PC-9 (cell line): ENCODE measurements at places on chromosomes 7 and 10. TPM values are rescaled to one million over a fixed set of nuclear protein-coding genes. Genes with fewer than 3 reads are reported as not detected.
A peak's percentile ranks its signal among the peaks of the same experiment; 100 is the strongest.

GRCh38 chr7:51685794-51686193 is 369.2 kb upstream of the COBL start:
- H3K4me1 ChIP-seq: no peaks in the 10 kb centered on the region
- DNase-seq: no peak
- no peak overlapping the region for H3K4me3 ChIP-seq
- no peak overlapping the region for H3K27ac ChIP-seq
- peaks cover 10% of the 10 kb centered on the region; the same call in 1 of the 2 replicates for H3K27me3 ChIP-seq

GRCh38 chr10:6328699-6329423 is 126.1 kb downstream of the PFKFB3 start:
- no peaks in the 10 kb centered on the region for H3K36me3 ChIP-seq
- no peak overlapping the region for H3K27ac ChIP-seq
- H3K27me3 ChIP-seq: no peaks in the 10 kb centered on the region
- no peaks in the 10 kb centered on the region for H3K4me1 ChIP-seq
- DNase-seq: no peak

GRCh38 chr10:33487014-33487776 is 152.7 kb upstream of the NRP1 start:
- no peaks in the 10 kb centered on the region for H3K4me1 ChIP-seq
- no peaks in the 10 kb centered on the region for H3K36me3 ChIP-seq
- no peak overlapping the region for H3K4me3 ChIP-seq
- no peak for DNase-seq
- no peak overlapping the region for H3K27ac ChIP-seq

DNA sequence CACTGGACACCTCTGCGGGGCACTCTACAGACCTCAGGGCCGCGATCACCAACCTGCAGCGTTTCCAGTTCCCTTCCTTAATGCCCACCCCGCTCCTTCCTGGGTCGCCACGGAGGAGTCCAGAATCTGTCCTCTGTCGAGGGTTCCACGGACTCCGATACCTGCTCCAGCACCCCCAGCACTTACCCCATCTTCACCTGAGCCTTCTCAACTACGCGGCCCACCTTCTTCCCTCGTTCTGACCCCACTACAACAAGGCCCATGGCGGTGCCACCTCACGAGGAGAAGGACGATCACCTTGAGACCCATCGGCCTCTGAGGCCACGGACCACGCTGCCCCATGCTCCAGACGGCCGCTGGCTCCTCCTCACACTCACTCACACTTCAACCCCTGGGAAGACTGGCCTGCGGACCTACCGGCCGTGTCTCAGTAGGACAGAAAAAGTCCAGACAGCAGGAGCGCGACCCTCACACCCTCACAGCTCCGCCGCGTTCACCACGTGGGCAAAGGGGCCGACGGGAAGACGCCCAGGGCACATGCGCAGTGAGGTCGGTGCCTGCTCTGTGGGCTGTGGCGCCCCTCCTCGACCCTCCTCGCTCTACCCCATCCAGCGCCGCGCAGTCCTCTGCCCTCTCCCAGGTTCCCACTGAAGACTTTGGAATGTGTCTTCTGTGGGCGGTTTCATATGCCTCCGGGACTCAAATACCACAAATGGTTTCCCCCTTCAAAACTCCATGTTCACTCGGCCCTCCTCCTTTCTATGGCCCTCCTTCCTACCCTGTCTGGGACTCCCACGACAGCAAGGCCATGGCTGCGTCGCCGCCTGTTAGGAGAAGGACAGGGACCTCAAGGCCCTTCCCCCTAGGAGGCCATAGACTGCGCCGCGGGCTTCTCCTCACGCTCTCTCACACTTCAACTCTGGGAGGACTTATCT is 193.9 kb upstream of the PHF14 start:
- no peak for DNase-seq
- H3K4me3 ChIP-seq: no peak overlapping the region
- no peaks in the 10 kb centered on the region for H3K4me1 ChIP-seq
- H3K36me3 ChIP-seq: no peaks in the 10 kb centered on the region
- no peaks in the 10 kb centered on the region for H3K27me3 ChIP-seq
- H3K27ac ChIP-seq: no peak overlapping the region

- no peak for DNase-seq
- H3K4me1 ChIP-seq: no peaks in the 10 kb centered on the region; the same call in 1 of the 2 replicates
- no peak overlapping the region for H3K27ac ChIP-seq
- H3K4me3 ChIP-seq: no peak overlapping the region
These were observed 112.6 kb downstream of the ZPBP start for GRCh38 chr7:49980465-49980864.

GRCh38 chr10:114395366-114396022 is 8.8 kb downstream of the AFAP1L2 start:
- no peak overlapping the region for H3K27ac ChIP-seq
- no peaks in the 10 kb centered on the region for H3K27me3 ChIP-seq

- H3K36me3 ChIP-seq: no peaks in the 10 kb centered on the region
- H3K4me1 ChIP-seq: no peaks in the 10 kb centered on the region
- DNase-seq: no peak
- no peak overlapping the region for H3K27ac ChIP-seq
These were observed 156.5 kb downstream of the WDR37 start for GRCh38 chr10:1212571-1213141.

- no peaks in the 10 kb centered on the region for H3K27me3 ChIP-seq
- DNase-seq: peak; percentile 98
- H3K36me3 ChIP-seq: no peaks in the 10 kb centered on the region; the same call in 1 of the 2 replicates
- H3K4me1 ChIP-seq: peaks cover 66% of the 10 kb centered on the region
- no peak overlapping the region for H3K4me3 ChIP-seq
- H3K27ac ChIP-seq: peak overlapping the region; percentile 87
These were observed 51.0 kb upstream of the OSBPL3 start for GRCh38 chr7:25031007-25031406.

- DNase-seq: no peak
- H3K27ac ChIP-seq: no peak overlapping the region
- H3K4me1 ChIP-seq: no peaks in the 10 kb centered on the region
- no peaks in the 10 kb centered on the region for H3K27me3 ChIP-seq
These were observed 78.4 kb downstream of the IQUB start for GRCh38 chr7:123455965-123456470.

GRCh38 chr7:82007315-82007714 is 237.5 kb upstream of the HGF start:
- H3K36me3 ChIP-seq: no peaks in the 10 kb centered on the region
- no peaks in the 10 kb centered on the region for H3K27me3 ChIP-seq
- no peak for DNase-seq
- H3K4me1 ChIP-seq: no peaks in the 10 kb centered on the region

- H3K4me3 ChIP-seq: no peak overlapping the region
- no peaks in the 10 kb centered on the region for H3K36me3 ChIP-seq
- no peak for DNase-seq
- no peaks in the 10 kb centered on the region for H3K27me3 ChIP-seq
These were observed 254.3 kb downstream of the CDK14 start for GRCh38 chr7:90850471-90850870.

GRCh38 chr10:23725548-23725947 is 286.7 kb downstream of the OTUD1 start:
- no peak overlapping the region for H3K27ac ChIP-seq
- H3K4me1 ChIP-seq: no peaks in the 10 kb centered on the region
- H3K27me3 ChIP-seq: no peaks in the 10 kb centered on the region
- no peak overlapping the region for H3K4me3 ChIP-seq
- H3K36me3 ChIP-seq: no peaks in the 10 kb centered on the region
- no peak for DNase-seq

DNA sequence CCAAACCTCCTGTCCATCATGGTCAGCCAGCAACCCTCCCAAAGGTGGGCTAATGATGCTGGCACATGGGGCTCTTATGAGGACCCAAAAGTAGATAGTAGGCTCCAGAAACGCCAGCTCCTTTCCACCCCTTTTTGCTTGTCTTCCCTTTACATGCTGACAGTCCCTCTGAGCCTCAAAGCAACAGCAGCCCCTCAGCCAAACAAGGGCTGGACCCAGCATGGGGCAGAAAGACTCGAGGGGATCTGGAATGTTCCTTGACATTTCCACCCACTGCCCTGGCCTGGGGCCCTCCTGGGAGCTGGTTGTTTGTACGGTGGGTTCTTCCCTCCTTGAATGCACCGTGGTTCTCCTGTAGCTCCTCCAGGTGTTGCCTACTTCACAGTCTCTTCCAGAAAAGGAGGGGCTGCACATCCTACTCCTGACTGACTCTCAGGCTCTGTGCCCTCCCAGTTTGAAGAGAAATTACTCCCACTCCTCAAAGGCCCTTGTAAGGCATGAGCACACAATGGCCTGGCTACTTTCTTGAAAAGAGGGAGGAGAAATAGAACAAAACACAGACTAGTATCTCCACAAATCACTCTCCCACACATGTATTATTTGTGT is 21.5 kb upstream of the NUDCD3 start:
- H3K27me3 ChIP-seq: no peaks in the 10 kb centered on the region
- DNase-seq: no peak
- H3K27ac ChIP-seq: no peak overlapping the region
- no peaks in the 10 kb centered on the region for H3K36me3 ChIP-seq

DNA sequence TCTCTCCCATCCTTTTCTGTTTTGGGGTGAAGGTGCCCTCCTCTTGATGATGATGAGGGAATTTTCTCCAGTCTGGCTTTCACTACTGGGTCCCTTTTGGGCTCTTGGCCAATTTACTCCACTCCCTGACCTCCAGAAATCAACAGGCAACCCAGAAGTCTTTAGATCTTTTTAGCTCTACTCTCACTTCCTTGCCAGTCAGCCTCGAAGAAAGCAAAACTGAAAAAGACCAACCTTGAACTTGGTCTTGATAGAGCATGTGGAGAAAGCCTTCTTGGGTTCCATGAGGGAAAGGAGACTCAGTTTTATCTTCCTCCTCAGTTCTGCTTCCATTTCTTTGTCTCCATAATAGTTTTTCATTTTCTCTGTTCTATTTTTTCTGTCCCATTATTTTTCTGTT is 91.4 kb upstream of the NPVF start:
- DNase-seq: no peak
- no peaks in the 10 kb centered on the region for H3K4me1 ChIP-seq
- H3K36me3 ChIP-seq: no peaks in the 10 kb centered on the region
- H3K27me3 ChIP-seq: peaks cover 90% of the 10 kb centered on the region
- H3K4me3 ChIP-seq: no peak overlapping the region

DNA sequence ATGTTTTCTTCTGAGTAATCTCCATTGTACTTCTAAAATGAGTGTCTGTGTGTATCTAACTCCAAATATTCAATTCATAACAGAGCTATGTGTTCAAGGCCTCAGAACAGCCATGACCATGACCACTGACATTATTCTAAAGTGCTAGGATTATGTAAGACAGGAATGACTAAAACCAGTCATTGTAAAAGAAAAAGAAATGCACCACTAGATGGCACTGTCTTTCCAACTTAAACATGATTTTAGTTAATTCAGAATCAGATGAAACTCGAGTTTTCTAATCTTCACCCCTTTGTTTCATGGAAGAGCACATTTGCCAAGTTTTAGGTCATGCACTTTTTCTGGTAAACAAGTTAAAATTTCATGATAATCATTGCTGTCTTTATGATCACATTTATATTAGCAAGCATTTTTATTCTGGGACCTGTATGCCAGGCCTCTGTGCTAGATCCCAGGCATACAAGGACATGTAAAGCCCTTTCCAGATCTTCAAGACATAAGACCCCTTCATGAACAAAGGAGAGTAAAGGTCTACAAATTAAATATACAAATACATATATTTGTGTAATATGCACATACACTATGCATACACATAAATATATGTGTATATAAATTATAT is 26.1 kb upstream of the RSU1 start:
- H3K4me3 ChIP-seq: no peak overlapping the region
- H3K36me3 ChIP-seq: no peaks in the 10 kb centered on the region
- H3K27ac ChIP-seq: no peak overlapping the region
- 0 out of 2 replicates have a peak, but pooled peaks cover 4% of the 10 kb centered on the region for H3K4me1 ChIP-seq
- no peak for DNase-seq

DNA sequence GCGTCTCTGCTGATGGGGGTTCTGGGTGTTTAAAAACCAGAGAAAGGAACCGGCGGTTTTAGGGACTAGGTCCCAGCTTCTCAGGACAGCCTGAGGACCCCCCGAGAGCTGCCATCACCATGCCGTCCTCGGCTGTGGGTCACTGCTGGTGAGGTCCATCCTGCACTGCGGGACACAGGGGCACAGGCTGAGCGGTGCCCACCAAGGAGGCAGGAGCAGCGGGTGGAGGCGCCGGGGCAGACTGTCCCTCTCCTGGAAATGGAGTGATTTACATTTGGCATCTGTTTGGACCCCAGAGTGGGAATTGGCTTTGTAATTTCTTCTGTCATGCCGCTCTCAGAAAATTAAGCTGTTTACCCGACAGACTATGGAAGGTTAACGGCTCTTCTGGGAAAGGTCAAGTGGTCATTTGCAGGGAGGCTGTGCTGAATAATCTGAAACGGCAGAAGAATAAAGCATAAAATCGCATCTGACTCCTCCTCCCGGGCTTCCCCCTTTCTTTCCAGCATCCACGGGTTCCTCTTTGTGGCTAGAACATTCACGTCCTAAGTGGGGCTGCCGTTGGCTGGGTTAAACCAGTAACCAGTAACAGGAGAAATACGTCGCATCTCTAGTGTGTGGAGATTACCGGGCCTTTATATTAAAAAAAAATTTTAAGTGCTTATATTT is 31.7 kb downstream of the LHPP start:
- no peak overlapping the region for H3K27ac ChIP-seq
- H3K4me3 ChIP-seq: no peak overlapping the region
- H3K27me3 ChIP-seq: no peaks in the 10 kb centered on the region
- H3K36me3 ChIP-seq: no peaks in the 10 kb centered on the region

DNA sequence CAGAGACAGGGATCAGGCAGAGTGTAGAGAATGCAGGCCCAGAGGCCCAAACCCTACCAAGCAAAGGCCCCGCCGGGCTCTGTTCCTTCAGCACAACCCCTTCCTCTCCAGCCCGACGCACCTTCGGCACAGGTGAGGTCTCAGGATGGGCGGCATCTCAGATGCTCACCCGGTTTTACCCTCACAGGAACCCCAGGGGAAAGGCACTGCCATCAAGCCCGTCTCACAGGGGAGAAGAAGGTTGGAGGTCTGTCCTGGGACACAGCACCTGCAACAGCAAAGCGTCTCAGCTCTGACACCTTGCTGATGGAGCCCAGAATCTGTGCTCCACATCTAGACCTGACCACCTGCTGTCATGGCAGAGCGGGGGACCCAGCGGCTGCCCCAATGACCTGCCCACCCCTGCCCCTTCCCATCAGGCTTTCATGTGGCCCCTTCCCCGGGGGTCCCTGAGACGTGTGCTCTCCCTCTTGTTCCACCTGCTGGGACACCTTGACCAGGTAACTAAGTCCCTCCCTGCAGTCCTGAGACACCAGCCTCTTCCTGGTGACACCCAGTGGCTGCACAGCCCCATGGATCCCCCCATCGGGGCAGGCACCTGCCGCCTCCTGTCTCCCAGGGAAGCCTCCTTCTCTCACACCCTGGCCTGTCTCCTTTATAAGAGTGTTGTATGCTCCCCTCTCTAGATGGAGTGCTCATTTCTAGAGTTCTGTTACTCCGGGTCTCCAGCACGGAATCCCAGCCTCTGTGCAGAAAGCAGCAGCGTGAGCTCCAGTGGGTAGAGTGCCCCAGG is 315.6 kb downstream of the DNAJB6 start:
- H3K27ac ChIP-seq: no peak overlapping the region
- H3K4me3 ChIP-seq: no peak overlapping the region
- H3K36me3 ChIP-seq: no peaks in the 10 kb centered on the region
- DNase-seq: no peak

GRCh38 chr7:47953822-47954221 is 5.6 kb upstream of the PKD1L1 start:
- no peak overlapping the region for H3K27ac ChIP-seq
- no peak for DNase-seq
- H3K4me3 ChIP-seq: no peak overlapping the region
- peaks cover 26% of the 10 kb centered on the region for H3K4me1 ChIP-seq
- no peaks in the 10 kb centered on the region for H3K27me3 ChIP-seq
- H3K36me3 ChIP-seq: 0 out of 2 replicates have a peak, but pooled peaks cover 13% of the 10 kb centered on the region

PKD1L1 gene
- 0.07 and 0.08 TPM in 2 replicates for total RNA-seq

DEPP1 gene
- total RNA-seq: 13.2 and 15.1 TPM in 2 replicates

COA1 gene
- total RNA-seq: 128 and 151 TPM in 2 replicates

NKX2-3 gene
- not detected in 2 replicates for total RNA-seq
